ENCODE measurements at places on chromosomes 13 and 19.
A peak's percentile ranks its signal among the peaks of the same experiment; 100 is the strongest.

GRCh38 chr13:77176350-77176749 lies 149.4 kb upstream of the FBXL3 start:
- DNase-seq, result no peak

DNA sequence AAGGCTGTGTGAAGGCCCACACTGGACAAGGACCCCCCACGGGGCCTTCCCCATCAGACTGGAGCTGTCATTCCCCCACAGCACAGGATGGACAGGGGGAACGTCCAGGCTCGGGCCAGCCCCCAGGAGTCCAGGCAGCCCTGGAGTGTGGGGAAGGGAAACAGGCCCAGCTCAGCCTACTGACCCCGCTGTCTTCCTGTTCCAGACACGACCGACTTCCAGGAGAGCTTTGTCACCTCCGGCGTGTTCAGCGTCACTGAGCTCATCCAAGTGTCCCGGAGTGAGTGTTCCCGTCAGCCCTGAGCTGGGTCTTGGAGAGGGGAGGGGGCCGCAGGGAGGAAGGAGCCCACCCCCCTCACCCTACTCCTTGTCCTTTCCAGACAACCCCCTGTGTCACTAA lies 47.0 kb downstream of the SMIM24 start:
- no peak for DNase-seq

DNA sequence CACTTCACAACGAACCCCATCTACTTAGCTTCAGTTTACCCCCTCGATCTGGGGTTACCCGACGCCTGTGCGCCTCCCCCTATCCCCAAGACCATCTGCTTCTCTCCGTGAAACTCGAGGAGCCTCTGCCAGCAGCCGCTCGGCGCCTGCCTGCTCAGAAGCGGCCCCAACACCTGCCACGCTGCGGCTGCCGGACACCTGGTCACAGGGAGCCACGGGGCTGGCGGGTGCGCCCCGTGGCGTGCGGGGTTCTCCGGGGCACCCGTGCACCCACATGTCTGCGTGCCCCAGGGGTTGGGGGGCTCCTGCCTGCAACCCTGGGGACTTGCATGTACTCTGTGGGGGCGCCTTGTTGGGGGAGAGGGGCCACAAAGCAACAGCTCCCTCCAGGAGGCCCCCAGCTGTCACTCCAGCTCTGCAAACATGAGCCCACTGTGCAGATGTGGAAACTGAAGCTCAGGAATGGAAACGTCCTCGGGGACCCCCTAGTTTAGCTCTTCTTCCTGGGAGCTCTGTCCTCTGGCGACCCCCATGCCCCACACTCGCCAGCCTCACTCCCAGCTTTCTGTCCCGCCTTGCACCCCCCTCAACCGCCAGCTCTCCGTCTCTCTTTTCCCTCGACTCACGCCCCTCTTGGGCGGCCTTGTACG lies 7.0 kb upstream of the SEMA6B start:
- no peak for DNase-seq

DNA sequence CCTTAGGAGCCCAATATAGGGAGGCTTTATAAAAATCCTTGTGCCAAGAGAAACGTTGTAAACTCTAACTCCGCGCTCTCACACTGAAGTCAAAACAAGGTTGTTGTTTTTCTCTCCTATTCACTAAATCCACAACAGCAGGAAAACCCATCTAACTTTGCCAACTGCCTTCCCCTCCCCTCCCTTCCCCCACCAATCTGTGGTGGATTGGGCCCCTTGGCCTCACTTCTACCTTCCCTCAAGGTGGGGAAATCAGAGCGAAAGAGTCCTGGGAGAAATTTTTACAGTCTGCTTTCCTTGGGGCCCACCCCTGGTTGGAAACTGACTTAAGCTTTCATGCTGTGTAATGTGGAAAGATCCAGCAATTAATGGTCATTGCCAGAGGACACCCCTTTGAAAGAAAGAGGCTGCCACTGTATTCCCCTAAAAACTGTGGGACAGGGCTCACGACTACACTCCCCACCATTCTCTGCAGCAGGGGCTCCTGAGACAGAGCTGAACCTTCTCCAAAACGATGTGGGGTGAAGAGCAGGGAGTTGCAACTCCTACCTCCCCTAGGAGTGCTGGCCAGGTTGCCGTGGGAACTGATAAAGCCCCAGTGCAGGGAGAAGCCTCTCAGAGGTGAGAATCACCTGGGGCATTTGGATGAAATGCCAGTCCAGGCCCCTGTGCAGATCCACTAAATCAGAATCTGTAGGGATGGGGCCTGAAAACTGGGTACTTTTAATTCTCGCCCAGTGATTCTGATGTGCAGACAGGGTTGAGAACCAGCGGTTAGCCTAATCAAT lies 1.1 kb downstream of the DHRS12 start:
- no peak for DNase-seq

- DNase-seq, result no peak
Measured at GRCh38 chr19:41577144-41577830, 1.3 kb downstream of the CEACAM21 start.

- DNase-seq, result no peak
Measured at GRCh38 chr13:103883164-103883563, 816.9 kb upstream of the SLC10A2 start.

GRCh38 chr13:33784738-33785137 lies 33.2 kb upstream of the RFC3 start:
- no peak for DNase-seq

GRCh38 chr13:25727250-25727649 lies 324.6 kb downstream of the SHISA2 start:
- no peak for DNase-seq

- DNase-seq, result no peak
Measured at GRCh38 chr19:48498595-48499311, 12.9 kb downstream of the LMTK3 start.

DNA sequence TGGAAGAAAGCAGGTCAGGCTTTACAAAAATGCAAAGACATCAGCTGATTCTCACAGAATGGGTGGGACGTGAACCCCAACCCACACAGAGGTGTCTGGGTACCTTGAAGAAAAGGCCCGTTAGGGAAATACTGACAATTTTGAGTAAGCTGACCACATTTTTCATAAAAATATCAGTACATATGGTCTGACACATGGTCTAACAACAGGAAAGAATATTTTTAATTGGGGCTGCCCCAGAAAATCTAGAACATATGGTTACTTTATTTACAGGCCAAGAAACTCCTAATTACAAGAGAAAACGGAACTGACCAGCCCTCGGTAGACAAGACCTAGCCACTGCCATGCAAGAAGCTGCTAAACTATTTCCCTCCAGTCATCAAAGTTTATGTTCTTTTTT lies 48.7 kb upstream of the ITM2B start:
- DNase-seq, result no peak

DNA sequence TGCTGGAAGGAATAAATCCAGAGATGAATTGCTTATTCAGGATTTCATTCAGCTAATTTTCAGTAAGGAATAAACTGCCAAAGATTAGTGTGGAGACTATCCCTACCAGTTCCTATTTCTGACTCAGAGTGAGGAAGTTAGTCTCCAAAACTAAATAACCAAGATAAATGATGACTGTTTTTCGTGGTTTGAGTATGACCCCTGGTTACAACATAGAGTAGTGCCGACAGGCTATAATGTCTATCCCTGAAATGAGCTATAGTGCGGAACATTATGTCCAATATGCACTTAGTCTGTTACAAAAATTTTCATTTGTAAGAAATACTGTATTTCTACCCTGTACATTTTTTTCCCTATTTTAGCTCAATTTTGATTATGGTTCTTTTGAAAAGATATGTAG lies 51.4 kb downstream of the NBEA start:
- no peak for DNase-seq

- DNase-seq, result no peak
Measured at GRCh38 chr13:99522298-99522697, 21.0 kb downstream of the TM9SF2 start.

- no peak for DNase-seq
Measured at GRCh38 chr19:13078897-13079541, 23.6 kb downstream of the LYL1 start.

- peak; percentile 66 for DNase-seq
Measured at GRCh38 chr19:49983645-49984229, 22.8 kb upstream of the SIGLEC11 start.

DNA sequence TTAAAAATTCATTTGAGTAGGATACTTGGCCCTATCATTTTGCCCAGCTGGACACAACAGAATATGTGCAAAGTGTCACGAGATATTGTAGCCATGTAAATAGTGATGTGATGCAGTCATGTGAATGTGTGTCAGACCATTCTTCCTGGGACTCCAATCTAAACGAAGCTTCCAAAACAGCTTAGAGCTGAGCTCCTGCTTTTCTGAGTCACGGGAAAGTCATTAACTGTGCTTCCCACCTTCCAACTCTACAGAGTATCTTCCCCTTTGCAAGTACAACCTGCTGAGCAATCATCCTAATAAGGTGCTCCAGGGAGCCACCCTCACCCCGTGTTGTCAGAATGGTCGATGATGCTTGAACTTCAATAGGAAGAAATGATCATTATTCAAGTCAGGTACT lies 294.7 kb downstream of the MYO16 start:
- no peak for DNase-seq

DNA sequence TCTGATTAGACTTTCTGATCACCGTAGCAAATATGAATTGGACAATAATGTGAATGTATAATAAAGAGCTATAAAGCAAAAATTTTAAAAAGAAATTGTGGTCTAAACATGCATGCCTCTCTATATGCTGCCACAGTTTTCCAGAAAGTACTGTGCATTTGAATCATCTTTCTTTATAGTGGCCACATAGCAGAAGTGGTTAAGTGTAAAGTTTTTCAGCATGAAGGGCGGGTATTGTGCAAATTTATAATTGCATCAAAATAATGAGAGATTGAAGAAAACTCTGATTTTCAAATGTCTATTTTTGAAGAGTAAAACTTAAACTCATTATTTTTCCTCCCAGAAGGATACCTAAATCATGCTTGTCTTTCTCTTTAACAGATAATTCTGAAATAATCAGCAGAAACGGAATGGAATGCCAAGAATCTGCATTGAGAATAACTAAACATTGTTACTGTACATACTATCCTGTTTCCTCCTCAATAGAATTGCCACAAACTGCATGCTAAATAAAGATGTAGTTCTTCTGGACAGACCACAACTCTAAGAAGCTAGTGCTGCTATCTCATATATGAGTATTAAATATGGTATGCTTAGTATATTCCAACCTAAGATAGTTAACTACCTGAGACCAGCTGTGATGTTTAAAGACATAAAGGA lies 42.9 kb upstream of the RAP2A start:
- no peak for DNase-seq

- no peak for DNase-seq
Measured at GRCh38 chr13:112229992-112230872, 145.9 kb upstream of the SPACA7 start.

- no peak for DNase-seq
Measured at GRCh38 chr13:45167611-45168554, 33.0 kb downstream of the KCTD4 start.

DNA sequence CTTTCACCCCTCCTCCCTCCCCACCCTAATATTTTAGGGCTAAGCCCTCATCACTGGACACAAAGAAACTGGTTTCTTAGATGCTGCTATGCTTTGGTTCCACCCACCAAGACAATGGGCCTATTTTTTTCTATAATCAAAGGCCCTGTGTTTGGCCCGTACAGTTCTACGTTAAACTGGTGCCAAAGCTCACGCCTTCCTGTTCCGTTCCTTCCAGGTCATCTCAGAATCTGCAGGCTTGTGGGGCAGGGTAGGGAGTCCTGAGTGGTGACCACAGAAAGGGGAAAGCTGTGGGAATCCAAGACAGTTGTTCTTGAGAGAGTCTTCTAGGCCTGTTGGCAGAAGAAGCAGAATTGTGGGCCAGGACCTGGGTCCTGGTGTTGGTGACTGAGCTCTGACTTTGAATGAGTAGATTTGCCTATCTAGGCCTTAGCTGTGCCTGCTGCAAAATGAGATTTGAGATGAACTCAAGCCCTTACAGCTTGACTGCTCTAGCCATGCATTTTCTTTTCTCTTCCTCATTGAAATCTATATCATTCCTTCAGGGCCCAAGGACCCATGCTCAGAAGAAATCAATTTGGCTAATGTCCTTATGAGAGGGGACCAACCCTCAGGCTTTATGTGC lies 19.1 kb upstream of the CXCL17 start:
- no peak for DNase-seq

GRCh38 chr13:54216221-54216620 lies 1187.6 kb downstream of the OLFM4 start:
- DNase-seq, result no peak

DNA sequence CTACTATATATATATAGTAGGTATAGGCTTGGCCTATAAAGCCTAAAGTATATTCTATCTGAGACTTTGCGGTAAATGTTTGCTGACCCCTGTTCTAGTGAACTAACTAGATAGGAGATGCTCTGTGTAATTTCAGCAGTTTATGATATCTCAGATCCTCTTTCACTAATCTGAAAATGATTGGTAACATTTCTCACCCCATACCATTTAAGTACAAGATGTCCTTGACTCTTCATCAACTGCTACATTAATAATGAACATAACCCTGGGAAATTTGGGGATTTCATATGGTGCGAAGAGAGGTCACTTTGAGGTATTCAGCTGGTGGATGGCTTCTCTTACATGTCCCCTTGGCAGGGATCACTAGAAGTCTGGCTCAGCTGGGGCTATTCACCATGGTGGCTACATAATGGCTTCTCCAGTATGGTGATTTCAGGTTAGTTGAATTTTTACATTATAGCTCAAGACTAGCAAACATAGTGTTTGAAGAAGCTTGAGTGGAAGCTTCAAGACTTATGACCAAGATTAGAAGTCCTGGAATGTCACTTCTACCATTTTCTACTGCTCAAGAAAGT lies 103.6 kb upstream of the MYCBP2 start:
- DNase-seq, result no peak

- no peak for DNase-seq
Measured at GRCh38 chr13:58343076-58343475, 711.5 kb downstream of the PCDH17 start.

GRCh38 chr19:7337380-7338194 lies 11.2 kb upstream of the ARHGEF18 start:
- peak; percentile 66 for DNase-seq

DNA sequence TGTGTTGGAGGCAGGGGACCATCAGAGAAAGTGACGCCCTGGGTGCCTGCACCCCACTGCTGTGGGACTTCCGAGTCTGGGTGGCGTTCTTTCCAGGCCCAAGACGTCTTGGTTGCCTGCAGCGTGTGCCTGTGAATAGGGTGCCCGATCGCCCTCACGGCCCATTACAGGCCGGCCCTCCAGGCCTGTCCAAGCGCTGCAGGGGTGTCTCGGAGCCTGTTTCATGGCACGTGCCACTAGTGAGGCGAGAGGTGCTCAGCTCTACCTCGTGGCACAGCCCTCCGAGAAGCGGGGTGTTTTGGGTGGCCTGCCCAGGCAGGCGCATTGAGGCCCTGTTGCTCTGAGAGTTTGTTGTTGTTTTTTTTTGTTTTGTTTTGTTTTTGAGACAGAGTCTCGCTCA lies 30.1 kb downstream of the DOT1L start:
- no peak for DNase-seq

- no peak for DNase-seq
Measured at GRCh38 chr13:43166644-43167457, 143.5 kb downstream of the DNAJC15 start.

GRCh38 chr13:62357887-62358645 lies 942.4 kb upstream of the PCDH20 start:
- no peak for DNase-seq

DNA sequence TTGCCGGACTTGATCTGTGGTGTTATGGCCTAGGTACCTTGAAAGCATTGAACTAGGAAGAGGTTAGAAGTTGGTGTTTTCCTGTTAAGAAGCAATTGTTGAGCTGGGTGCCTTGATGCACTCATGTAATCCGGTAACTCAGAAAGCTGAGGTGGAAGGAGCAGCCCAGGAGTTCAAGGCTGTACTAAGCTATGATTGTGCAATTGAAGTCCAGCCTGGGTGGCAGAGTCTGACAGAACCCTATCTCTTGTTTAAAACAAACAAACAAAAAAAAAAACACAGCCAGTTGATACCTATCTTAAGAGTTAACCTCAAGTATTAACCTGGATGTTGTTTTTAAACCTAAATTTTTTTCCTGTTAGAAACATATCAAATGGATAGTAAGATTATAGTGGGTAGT lies 19.3 kb downstream of the SAFB start:
- DNase-seq, result no peak
